Fibroblast of villous mesenchyme (primary cell): ENCODE measurements at places on chromosomes 16 and 17. TPM values are rescaled to one million over a fixed set of nuclear protein-coding genes. Genes with fewer than 3 reads are reported as not detected.

DNA sequence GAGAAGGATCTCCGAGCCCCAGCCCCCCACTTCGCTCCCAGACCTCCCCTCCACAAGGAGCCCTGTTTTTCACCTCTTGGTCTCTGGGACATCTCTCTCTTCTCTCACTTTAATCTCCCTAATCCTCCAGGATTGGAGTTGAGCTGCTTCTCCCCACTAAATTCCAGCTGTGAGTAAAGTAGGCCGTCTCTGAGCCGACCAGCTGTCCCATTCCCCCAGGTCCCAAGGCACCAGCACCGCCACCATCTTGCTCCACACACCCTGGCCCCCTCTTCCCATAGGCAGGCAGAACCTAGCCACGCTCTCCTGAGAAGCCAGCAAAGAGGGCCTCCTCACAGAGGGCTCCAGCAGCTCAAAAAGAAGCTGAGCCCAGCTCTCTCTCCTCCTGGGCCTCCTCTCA, 878 bp downstream of the DLG4 start:
- no peak for DNase-seq

Gene ZNF286A
- total RNA-seq = 42.3 and 50.6 TPM in 2 replicates

- no peak for DNase-seq
Measured at GRCh38 chr17:74972107-74972972, at the start of gene HID1. TSS of gene HID1 (minus strand) at chr17:74972759. CDS start at chr17:74972656, 103 bp downstream.

GRCh38 chr17:7294614-7295153, at the start of gene YBX2:
TSS of gene YBX2 (minus strand) at chr17:7294639. CDS start at chr17:7294500, 139 bp downstream.
- DNase-seq = peak; percentile 44

DNA sequence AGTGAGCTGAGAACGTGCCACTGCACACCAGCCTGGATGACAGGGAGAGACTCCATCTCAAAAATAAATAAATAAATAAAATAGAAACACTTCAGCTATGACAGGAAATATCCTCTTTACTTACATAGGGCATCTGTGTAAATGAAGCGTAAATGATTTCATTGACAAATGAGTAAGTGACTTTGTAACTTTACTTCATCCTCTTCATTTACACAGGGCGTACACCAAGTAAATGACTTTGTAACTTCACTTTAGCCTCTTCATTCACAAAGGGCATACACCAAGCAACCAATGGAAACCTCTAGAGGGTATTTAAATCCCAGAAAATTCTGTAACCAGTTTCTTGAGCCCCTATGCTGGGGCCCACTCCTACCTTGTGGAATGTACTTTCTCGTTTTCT, 16.2 kb upstream of the KLHDC4 start:
- no peak for DNase-seq

- DNase-seq = no peak
Measured at GRCh38 chr16:27868180-27868579, 195.3 kb downstream of the GSG1L start.

DNA sequence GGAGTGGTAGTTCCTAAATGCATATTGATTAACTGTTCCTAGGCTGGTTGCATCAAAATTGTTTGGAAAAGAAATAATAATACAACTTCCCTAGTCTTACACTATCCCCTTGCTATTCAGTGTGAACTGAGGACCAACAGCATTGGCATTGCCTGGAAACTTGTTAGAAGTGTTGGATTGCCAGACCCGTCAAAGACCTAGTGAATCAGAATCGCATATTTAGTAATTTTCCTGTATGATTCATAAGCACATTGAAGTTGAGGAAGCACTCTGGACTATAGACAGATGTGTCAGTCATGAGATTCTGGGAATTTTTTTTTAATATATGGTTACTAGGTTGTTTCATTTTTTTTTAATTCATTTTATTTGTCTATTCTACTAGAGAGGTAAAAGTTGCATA, 34.7 kb upstream of the KCNJ16 start:
- no peak for DNase-seq

DNA sequence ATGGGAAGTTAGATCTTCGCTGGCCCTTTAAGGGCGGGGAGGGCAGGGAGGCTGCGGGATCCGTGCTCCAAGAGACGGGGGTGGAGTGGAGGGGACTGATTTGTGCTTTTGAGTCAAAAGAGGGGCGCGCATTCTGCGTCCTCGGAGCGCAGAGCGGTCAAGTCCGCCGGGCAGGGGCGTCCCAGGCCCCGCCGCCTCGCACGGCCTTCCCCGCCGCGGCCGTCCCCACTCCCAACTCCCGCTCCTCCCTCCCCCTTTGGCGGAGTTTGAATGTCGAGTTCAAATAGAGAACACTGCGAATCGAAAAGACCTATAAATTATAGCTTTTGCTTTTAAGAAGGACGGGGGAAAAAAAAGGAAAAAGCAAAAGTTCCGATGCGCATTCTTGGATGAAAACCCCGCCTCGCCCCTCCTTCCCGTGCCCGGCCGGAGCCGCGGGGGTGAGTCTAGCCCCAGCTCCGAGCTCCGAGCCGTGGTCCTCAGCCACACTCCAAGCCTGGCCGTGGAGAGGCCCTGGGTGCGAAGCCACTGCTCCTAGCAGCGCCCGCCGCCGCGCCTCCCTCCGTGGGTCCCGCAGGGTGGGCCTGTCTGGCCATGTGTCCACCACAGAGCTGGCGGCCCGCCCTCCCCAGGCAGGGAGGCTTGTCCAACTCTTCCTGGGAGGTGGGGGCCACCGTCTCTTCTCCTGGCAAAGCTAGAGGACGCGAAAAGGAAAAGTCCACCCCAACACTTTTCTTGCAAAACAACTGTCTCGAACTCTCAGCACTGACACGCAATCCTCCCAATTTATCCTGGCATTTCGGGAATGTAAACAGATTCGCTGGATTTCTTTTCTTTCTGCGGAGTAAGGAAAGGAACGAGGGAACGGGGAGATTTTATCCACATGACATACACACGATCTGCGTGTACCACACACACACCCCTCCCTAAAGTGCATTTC, 3.6 kb downstream of the CBX8 start:
- peak; percentile 92 for DNase-seq

DNA sequence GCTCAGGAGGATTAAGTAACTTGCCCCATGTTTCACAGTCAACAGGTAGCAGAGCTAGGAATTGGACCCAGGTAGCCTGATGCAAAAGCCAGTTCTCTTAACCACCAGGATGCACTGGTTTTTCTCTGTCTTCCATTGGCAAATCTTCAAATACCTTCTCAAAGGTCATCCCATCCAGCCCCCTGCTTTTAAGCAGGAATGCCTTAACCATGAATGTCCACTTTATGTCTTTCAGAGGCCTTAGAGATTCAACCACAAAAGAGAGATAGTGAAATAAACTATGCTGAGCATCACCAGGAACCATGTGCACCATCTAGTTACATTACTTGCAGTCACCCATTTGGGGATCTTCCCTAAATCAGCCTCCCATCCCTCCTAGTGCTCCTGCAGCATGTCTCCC, 94.3 kb downstream of the C17orf67 start:
- DNase-seq = no peak

Gene ZNF778
- total RNA-seq = 8.7 and 16.4 TPM in 2 replicates

DNA sequence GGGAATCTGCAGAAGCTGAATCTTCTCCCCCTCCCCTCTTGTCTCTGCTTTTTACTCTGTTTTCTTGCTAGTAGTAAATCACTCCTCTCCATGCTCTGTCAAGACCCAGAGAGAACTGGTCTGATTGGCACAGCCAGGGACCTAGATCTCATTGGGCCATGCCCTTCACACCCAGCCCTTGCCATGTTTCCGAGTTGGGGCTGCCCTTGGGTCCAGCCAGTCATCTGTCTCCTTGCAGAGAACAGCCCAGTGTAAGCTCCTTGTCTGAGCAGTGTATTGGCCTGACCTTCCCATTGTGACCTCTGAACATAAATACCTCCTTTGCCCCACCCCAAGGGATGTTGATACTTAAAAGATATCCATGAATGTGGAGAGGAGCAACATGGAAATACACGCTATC, 3.9 kb downstream of the MMP15 start:
- DNase-seq = no peak

DNA sequence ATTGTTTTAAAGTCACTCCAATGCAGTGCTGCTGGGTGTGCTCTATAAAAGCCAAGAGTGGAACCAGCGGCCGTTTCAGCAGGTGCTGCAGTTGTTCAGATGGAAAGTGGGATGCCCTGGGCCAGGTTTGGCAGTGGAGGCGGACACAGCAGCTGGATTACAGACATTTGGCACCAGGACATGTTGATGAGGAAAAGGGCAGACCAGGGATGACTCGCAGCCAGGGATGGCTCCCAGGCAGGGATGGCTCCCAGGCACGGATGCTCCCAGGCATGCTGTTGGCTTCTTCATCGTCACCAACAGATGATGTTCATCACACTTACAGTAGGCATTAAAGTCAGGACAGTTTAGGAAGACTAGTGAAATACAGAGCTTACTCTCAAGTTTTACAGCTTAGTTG, 10.0 kb downstream of the GAN start:
- no peak for DNase-seq

Gene RBFOX1
- not detected in 2 replicates for total RNA-seq

DNA sequence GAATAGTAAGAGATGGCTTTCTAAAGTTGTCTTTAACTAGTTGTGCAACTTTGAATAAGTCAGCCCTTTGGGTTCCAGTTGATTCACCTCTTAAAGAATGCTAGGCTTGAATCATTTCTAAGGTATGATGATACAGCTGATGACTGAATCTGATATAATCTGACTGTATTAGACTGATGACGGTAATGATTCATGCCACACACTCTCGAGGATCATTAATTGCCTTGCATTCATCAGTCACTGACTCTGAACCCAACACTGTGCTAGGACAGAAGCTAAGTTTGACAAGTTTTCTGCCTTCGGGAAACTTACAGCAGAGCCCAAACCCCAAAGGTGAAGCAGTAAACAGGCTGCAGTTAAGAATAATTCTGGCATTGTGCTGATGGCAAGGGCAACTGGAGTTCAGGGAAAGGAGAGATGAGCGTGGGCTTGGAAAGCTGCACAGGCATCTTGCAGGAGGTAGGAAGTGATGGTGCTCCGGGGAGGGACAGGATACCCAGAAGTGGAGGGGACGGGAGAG, 25.8 kb downstream of the ASIC2 start:
- DNase-seq = peak; percentile 69

Gene KIF18B
- total RNA-seq = 3.9 and 5.2 TPM in 2 replicates

Gene RASD1
- 0.64 and 0.86 TPM in 2 replicates for total RNA-seq

Gene ZG16
- not detected in 2 replicates for total RNA-seq

- no peak for DNase-seq
Measured at GRCh38 chr16:29858149-29858849, 4.7 kb downstream of the CDIPT start.

Gene KRTAP3-2
- total RNA-seq = not detected in 2 replicates

- DNase-seq = no peak
Measured at GRCh38 chr16:30399435-30400186, 4.4 kb downstream of the ZNF48 start.

Gene HEATR9
- not detected in 2 replicates for total RNA-seq

DNA sequence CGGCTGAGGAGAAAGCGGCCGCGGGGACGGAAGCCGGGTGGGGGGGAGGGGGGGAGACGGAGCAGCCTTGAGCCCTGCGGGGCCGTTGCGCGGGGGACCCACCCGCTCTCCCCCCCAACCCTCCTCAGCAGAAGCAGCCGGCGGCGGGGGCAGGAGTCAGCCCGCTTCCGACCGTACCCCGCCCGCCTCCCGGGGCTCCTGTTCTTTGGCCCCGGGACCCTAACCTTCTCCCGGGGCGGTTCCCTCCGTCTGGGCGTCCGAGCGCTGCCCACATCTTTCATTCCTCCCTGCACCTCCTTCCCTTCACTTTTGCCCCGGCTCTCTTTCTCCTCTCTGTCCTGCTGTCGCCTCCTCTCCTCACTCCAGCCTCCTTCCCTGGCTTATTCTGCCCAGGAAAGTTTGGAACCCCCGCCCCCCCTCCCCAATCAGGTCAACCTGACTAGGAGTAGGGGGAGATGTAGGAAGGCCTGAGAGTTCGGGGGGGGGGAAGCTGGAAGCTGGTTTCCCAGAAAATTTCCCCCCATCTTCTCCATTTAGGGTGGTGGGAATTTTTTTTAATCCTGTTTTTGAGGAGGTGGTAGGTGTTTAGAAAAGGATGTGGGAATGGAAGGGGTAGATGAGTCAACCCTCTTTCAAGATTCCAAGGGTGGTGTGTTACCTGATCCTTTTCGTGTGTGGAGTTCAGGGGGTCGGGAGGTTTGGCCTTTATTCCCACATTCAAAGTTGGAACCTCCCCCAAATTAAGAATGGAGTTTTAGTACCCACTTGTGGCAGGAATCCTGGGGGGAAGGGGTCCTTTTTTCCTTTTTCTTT, 427 bp upstream of the NLK start:
- no peak for DNase-seq

DNA sequence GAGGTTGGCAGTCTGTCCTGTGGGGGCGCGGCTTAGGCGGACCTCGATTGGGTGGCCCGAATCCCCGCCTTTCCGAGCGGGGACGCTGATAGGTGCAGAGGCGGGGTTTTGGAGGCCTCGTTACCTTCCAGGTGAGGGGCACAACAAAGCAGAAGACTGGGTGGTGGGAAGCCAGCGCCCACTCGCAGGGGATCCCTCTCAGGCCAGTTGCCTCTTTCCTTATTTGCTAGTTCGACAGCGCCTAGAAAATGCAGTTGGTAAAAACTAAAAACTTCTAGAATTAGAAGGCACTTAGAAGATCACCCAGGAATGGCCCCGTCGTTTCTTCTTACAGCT, 730 bp downstream of the KAT7 start:
- no peak for DNase-seq

DNA sequence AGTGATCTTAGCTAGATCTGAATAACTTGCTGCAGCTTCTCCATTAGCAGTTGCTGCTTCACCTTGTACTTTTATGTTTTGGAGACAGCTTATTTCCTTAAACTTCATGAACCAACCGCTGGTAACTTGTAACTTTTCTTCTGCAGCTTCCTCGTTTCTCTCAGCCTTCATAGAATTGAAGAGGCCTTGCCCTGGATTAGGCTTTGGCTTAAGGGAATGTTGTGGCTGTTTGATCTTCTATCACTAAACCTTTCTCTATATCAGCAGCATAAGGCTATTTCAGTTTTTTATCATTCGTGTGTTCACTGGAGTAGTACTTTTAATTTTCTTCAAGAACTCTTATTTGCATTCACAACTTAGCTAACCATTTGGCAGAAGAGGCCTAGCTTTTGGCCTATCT, 21.5 kb upstream of the TMEM92 start:
- DNase-seq = no peak

GRCh38 chr17:2580151-2580550, 13.3 kb upstream of the PAFAH1B1 start:
- no peak for DNase-seq

Gene GH2
- total RNA-seq = not detected in 2 replicates

- no peak for DNase-seq
Measured at GRCh38 chr16:324451-325334, 27.8 kb downstream of the AXIN1 start.

GRCh38 chr16:53817117-53817755, 113.3 kb downstream of the FTO start:
- peak; percentile 96 for DNase-seq

Gene CCL17
- not detected in 2 replicates for total RNA-seq

Gene MT1G
- not detected in 2 replicates for total RNA-seq

- DNase-seq = no peak
Measured at GRCh38 chr17:67712375-67712774, 5.4 kb upstream of the NOL11 start.

DNA sequence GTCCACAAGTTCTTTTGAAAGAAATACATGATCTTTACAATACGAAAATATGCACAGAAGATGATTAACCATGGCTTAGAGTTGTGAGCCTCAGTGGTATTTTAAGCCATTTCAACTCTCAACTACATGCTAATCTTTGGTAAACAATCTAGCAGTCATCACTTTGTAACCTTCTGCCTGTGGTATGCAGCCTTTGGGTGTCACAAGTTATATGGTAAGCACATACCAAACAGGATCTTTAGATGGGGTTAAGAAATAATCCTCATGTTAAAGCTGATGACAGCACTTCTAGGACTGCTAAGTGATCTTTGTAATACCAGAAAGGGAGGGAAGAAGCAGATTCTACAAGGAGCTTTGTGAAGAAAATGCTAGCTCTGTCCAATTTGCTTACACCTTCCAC, 74.3 kb downstream of the CA4 start:
- DNase-seq = peak; percentile 62
